ENCODE measurements at places on chromosomes 7 and 10.

GRCh38 chr10:76255241-76255640, 823.8 kb downstream of the LRMDA start:
- DNase-seq: no peak

DNA sequence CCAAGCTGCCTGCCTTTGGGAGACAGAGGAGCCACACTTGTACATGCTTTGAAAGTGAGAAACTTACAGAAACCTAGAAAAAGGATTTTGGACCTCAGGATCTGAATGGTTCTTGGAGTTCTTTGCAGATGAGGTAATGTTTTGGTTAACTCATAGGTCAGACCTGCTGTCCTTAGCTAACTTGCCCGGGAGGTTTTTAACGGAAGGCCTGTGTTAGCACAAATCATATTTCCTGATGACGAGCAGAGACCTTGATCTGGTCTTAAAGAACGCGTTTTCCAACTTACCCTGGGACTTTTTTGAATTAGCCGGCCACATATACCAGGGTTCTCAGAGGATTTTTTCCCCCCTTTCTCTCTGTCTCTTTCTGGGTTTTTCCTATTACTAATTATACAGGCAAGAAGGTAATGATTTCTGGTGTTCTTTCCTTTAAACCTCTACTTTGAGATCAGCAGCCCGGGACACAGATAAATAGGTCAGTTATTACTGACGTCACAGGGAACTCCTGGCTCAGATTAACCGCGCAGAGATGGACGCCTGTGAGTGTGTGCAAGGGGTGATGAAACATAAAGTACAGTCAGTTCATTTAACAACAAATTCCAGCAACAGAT, 101.7 kb upstream of the KLF6 start:
- no peak for DNase-seq

- DNase-seq: no peak
Measured at GRCh38 chr10:4635883-4636282, 190.1 kb upstream of the AKR1E2 start.

DNA sequence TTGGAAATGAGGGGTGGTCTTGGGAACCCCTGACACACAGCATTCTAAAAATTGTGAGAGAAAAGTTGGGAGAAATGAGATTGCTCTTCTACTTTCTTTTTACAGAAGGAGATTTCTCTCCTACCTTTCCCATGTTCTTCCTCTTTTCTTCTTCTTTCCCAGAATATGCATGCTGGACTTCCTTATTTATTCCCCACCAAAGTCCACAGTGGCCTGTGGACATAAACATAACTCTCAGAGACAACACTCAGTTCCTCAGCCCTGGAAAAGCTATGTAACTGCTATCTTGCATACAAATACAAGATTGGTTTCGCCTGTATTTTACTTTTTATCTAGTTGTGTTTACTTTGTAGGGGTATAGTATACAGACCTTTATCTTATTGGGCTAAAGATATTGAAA, 54.6 kb upstream of the C1GALT1 start:
- no peak for DNase-seq
